ENCODE measurements at places on chromosomes 16 and 17.

- DNase-seq = peak; percentile 94
These were observed at the start of gene PFAS for GRCh38 chr17:8248751-8249607. TSS of gene PFAS (plus strand) at chr17:8249289. CDS start at chr17:8253938, 4,649 bp downstream.

- no peak for DNase-seq
These were observed 23.0 kb upstream of the ZNF750 start for GRCh38 chr17:82862737-82863382.

- DNase-seq = no peak
These were observed 15.6 kb upstream of the NKD1 start for GRCh38 chr16:50532576-50532975.

- DNase-seq = no peak
These were observed 70.4 kb downstream of the ZDHHC7 start for GRCh38 chr16:84940670-84941551.

- no peak for DNase-seq
These were observed 8.2 kb downstream of the CORO6 start for GRCh38 chr17:29614349-29615047.

DNA sequence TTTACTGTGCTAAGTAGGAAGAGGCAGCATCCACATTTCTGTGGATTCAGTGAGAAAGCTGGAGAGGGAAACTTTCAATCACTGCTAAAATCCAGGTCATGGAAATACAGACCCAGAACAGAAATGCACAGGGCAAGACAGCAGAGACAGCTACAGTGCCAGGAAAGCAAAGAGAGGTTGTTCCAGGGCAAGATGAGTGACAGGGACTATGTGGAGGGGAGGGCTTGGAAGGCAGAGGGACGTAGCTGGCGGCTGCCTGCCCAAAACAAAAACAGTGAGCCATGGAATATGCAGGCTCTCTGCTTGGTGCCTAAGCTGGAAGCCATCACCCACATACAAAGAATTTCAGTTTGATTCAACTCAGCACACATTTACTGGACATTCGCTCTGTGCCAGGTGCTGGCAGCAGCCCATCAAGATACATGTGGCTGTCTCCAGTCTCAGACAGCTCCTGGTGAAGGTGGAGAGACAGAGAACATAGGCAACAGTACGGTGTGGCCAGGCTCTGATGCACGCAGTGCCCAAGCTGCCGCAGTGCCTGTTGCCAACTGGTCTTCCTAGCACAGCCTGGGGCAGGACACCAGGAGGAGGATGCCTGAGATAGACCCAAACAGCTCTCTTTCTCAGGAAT lies 88.7 kb downstream of the AIPL1 start:
- DNase-seq = no peak

Measured in hepatic stellate cell (primary cell).